ENCODE measurements at places on chromosomes 2 and 18.

- no peak for DNase-seq
Observed at GRCh38 chr2:60706021-60706420, 50.0 kb upstream of the PAPOLG start.

DNA sequence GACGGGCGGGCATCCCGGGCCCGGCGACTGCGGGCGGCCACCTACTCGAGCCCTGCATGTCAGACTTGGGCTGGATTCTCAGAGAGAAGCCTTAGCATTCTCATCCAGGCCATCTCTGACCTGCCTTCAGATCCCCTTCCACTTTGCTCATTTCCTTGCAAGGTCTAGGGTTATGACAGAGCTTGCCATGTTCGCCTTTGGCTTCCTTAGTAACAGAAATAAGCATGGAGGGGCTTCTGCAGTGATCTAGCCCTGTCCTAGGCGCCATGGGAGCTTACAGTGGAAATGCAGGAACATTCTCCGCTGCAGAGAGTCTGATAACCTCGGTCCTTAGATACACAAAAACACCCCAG, 632 bp upstream of the ACVR1 start:
- no peak for DNase-seq

DNA sequence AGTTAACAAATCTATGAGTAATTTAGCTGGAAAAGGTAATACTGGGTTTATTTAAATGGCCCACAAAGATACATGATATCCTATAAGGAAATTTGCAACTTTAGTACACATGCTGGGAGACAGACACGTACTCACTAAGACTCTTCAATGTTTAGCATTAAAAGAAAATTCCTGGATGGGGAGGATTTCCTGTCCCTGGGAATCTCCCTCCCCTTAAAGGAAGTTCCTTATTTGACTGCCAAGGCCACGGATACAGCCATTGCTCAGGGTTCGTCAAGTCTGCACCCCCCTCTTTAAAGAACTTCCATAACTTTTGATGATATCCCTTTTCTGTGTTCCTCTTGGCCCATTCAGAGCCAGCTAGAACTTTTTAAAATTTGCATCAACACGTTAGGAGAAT, 267.6 kb downstream of the CD226 start:
- DNase-seq, result no peak

DNA sequence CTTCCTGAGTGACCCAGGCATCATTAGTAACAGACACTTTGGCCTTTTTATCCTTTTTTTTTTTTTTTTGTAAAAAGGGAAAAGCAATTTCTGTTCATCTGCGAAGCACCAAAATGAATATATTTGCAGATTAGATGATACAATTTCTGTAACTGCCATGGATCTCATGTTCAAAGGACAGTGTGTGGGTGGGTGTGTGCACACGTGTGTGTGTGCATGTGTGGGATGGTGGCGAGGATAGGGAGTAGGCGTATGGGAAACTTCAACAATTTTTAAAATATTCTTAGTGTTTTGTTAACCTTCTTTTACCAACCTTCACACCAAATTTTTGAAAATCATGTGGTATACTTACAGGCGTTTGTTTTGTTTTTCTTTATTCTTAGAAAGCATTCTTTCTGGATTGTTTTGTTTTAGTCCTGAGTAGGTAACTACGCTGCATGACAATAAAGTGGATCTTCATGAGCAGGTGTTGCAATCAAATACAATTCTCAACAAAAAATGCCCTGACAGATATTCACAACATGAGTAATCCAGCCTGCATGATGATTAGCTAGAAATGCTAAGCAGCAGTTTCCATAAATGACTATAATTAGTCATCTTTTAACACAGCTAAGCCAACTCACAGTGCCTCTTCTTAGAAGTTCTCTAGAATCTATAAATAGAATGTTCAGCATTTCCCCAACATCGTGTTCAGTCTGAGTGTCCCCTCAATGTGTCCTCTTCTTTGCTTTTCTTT, 53.5 kb upstream of the RMDN2 start:
- no peak for DNase-seq

- no peak for DNase-seq
Observed at GRCh38 chr2:230161184-230161583, 58.6 kb downstream of the SP110 start.

DNA sequence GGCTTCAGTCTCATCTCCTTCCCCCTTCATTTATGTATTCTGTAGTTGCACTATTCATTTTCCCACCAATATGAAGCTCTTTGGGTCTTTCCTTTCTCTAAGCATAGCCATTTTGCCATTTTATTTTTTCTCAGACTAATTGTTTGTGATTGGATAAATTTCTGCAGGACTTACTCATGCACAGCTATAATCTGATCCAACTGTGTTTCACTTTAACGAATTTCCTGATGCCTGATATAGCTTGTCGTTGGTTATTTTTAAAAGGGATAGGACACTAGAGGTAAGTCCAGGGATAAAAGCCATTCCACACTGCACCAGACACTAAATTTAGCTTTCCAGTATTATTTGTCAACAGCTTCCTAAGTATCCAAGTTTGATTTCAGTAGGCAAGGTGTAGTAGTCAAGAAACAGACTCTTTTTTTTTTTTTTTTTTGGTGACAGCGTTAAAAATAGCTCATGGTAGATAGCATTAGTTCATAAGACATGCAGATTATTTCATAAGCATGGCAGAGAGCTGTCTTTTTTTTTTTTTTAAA, 17.4 kb downstream of the ASB18 start:
- no peak for DNase-seq

DNA sequence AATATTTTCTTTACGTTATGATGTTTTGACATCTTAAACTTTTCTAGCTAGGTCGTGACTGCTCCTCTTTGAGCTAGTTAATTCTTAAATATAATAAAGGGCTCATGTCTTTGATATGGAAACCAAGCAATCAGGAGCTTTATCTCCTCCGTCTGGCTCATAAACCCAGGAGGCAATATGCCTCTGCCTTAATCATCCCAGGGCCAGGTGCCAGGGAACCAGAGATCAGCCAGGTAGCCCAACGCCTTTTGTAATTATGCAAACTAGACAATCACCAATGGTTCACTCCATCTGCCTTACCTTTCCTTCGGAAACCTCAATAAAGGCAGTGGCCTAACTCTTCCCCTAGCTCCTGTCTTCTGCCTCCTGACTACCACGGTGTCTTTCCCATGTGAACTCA, 213.7 kb downstream of the KCNJ3 start:
- no peak for DNase-seq

GRCh38 chr2:98149333-98149697, 62.3 kb downstream of the VWA3B start:
- DNase-seq, result no peak

- DNase-seq, result peak; percentile 57
Observed at GRCh38 chr2:223760838-223761502, 76.4 kb downstream of the AP1S3 start.

DNA sequence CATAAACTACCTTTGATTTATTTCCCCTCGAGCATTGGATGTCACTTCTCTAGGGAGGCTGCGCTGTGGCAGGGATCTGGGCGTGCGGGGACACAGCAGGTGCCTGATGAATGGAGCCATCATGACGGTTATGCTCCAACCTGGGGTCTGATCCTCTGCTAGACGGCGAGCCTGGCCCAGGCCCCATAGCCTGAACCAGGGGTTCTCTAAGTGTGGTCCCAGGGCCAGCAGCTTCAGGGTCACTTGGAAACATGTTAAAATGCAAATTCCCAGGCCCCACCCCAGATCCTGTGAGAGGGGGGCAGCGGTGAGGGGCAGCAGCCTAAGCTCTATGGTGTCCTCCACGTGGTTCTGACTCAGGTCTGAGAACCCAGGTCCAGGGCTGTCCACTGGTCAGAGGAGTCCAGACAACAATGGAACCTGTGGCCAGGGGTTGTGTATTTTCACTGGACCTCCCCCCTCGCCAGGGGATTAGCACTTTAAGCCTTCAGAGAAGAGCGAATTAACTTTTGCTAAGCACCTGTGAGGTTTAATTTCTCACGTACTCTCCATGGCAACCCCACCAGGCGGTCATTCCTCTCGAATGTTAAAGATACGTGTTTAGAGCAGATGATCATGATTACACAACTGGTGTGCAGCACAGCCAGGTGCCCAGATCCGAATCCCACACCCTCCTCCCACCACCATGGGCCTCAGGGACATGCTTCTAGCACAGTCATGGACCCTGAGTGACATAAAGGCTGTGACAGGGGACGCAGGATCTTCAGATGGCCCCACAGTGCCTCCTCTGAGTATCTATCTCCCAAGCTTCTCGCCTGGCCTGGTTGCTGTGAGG, 1.6 kb upstream of the ARHGEF4 start:
- no peak for DNase-seq

GRCh38 chr2:224894356-224894755, 147.9 kb downstream of the DOCK10 start:
- no peak for DNase-seq

- DNase-seq, result no peak
Observed at GRCh38 chr18:12026562-12026961, 45.3 kb downstream of the IMPA2 start.

GRCh38 chr2:127047054-127047453, 59.9 kb downstream of the BIN1 start:
- no peak for DNase-seq

GRCh38 chr2:28322981-28323396, 69.7 kb upstream of the FOSL2 start:
- no peak for DNase-seq

DNA sequence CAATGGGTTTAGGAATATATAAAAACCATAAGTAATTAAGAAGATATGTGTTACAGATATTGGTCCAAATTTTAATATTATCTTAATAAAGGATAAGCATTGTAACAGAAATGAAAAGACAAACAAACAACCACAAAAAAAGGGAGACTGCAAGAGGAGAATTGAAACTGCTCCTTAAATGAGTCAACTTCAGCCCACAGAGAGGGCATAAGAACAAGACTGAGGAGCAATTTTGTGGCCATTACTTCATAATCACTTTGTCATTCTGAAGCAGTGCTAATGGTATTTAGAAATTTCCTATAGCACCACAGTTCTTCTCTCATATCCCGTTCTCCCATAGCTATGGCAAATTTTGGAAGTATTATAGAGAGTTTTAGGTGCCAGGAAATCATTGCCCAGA, 193.2 kb upstream of the HNMT start:
- no peak for DNase-seq

- DNase-seq, result no peak
Observed at GRCh38 chr2:241491549-241492173, 16.7 kb downstream of the STK25 start.

DNA sequence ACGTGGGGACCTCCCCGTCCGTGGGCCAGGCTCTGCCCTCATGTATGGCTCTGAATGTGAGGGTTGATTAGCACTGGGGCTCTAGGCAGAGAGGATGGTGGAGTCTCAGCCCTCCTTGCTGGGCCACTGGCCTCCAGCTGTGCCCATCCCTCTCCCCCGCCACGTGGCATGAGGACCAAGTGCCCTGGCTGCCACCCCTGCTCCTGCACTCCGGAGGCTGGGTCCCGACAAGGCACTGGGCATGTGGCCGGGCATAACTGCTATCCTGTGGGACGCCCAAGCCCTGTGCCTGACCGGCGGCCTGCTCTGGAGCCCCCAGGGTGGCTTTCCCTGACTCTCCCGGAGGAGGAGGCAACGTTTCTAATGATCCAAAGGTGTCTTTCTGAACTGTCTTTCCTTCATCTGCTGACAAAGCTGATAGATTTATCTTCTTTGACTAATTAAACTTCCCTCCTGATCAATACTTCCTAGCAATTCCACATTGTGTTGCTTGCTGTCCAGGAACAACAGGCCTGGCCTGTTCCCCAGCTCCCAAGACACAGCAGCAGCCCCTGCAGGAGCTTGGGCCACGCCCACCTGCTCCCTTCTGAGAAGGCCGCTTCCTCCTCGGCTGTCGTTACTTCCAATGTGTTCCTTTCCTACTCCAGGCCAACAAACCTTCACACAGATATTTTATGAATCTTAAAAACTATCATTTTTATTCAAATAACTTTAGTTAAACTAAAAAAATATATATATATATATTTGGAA, 132.0 kb downstream of the SNTG2 start:
- DNase-seq, result no peak

GRCh38 chr18:38606841-38607240, 1041.2 kb upstream of the CELF4 start:
- DNase-seq, result no peak

- no peak for DNase-seq
Observed at GRCh38 chr2:26957534-26957933, 12.9 kb upstream of the MAPRE3 start.

GRCh38 chr18:67282796-67283195, 233.7 kb downstream of the DSEL start:
- DNase-seq, result no peak

DNA sequence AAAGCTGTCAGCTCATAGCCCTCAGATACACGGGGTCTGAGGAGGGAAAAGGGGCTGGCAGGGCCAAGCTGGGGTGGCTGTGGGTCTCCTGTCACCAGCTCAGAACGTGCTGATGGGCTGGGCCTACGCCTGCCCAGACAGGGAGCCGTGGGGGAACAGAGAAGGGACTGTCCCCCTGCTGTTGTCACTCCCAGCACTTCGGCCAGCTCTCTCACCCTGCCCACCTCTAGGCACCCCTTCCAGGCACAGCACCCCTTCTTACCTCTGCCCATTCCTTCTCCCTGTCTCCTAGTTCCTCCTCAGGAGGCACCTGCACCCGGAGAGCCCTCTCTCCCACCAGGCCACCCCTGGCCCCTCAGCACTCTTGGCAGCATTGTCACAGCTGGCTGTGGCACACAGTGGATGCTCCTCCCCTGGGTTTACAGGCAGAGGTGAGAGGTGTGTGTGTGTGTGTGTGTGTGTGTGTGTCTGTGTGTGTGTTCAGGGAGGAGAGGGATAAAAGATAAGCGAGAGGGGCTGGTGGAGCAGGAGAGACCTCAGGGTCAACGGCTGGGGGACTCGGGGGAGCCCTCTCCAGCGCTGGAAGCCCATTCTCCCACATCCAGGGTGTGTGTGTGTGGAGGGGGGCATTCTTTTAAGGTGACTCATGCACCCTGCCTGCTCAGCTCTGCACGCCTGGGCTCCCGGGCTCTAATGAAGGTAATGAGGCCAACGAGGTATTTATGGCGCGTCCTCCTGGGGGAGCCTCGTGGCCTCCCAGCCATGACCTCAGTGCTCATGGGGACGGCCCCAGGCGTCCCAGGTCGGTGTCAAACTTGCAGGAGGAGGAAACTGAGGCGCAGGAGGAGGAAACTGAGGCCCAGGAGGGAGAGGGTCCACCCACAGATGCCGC, 66.1 kb upstream of the SMAD7 start:
- no peak for DNase-seq

Measured in activated gamma-delta T cell treated with Interleukin-2 at 50 U/mL for 16 hours (primary cell).